HuH-7 (cell line): ENCODE measurements at places on chromosomes 13 and 19.

DNA sequence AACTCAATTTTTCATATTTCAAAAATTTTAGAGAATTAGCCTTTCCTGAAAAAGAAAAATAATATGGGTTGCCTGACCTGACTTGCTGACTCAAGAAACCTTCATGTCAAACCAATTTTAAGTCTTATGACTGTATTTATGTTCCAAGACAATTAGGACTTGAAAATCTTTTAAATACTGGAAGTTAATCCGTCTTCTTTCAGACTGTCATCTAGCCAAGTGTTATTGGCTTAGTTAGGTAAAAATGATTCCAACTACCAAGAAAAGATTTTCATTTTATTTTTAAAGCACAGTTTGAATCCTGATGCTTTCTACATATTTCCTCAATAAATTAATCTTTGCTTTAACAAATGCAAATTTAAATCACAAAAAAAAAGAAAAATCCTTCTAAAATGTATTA, 337.6 kb downstream of the SLITRK6 start:
- DNase-seq: no peak

GRCh38 chr19:14525729-14526128, 3.7 kb upstream of the TECR start:
- no peak for DNase-seq

DNA sequence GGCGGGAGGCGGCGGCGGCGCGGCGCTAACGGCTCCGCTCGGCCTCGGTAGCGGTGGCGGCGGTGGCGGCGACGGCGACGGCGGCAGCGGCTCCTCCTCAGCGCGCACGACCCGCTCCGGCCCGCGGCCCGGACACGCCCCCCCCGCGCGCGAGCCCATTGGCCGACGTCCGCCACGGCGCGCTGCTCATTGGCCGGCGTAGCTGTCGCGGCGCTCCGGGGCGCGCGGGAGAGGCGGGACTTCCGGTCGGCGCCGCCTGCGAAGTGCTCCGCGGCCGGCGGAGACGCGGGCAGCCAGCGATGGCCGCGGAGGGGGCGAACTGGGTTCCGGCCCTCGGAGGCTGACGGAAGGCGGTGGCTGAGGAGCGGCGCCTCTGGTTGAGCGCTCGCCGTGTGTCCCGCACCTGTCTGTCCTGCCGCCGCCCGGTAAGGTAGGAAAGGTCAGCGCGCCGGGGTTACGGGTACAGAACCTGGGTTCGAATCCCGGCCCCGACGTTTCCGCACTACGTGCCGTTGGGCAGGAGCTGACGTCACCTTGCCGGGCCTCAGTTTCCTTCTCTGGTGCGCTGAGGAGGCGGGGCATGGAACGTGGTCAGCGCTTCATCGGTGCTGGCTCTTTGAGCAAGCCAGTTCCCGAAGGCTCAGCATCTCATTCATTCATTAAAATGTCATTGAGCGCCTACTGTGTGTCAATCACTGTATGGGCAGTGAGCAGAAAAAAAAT, at the start of gene ELAVL1:
TSS of gene ELAVL1 (minus strand) at position 108 of the 723 bp plus-strand sequence. CDS start 13,826 bp downstream, outside the sequence.
- peak; percentile 85 for DNase-seq

DNA sequence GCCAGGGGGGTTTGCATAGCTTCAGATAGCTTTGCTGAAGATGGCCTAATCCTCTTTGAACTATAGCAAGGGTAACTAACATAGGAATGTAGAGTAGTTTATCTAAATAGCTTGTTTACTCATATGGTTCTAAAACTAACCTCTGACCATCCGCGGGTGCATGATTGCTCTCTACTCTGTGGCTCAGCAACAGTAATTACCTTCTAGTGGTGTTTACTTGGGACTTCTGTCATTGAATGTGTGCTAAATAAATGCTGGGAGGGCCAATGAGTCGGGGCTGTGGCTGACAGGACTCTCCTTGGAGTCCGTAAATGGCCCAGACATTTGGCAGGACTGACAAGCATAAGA, 1461.9 kb downstream of the UQCRFS1 start:
- no peak for DNase-seq

- DNase-seq: no peak
Observed at GRCh38 chr19:3408996-3409345, 42.6 kb downstream of the NFIC start.

DNA sequence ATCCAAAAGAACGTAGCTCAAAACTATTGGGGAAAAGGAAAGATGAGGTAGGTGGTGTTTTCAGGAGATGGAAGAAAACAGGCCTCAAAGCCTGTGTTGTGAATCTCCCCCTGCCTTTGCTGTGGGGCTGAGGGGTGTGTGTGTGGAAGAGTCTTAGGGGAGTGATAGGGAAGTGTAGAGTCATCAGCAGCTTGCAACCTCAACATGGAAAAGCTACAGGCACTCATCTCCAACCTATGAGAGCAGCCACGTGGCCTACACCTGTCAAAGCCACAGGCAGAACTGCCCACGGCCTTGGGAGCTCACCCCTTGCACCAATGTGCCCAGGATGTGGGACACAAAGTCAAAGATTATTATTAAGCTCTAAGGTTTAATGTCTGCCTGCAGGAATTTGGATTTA, 4.3 kb upstream of the SIGLEC12 start:
- DNase-seq: no peak

DNA sequence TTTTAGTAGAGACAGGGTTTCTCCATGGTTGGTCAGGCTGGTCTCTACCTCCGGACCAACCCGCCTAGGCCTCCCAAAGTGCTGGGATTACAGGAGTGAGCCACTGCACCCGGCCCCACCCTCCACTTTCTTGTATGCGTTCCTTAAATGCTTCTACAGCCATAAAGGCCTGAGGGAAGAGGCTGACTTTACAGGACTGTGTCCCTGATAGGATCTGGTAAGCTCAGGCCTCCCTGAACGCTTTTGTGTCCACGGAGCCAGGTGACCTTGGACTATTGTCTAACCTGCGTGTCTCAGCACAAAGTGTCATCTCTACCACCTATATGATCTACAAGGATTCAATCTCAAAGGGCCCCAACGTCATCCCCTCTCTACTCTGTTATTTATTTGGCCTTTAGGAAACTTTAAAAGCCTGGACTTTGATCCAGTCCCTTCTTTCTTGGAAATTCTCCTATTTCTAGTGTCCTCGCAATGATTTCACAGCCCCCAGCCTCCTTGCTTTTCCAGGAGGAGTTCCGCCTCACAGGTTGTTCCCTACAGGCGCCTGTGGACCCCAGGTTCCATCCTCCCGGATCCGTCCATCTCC, 701 bp downstream of the ZNF552 start:
- no peak for DNase-seq

DNA sequence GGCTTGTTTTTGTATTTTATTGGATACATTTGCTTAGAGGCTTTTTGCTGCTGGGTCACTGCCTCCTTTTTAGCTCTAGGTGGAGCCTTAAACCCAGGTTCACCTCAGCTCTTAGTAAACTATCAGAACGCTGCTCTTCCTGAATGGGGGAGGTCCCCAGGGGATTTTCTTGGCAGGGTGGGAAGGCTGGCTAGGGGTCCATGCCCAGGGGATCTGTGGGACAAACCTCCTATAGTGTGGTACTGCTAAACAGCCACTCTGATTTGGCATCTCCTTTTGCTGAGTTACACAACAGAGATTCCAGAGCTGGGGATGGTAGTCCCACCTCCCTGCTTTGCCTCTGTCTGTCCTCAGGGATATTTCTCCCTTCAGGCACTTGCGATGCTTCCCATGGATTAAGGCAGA, 204.9 kb downstream of the ZIC5 start:
- DNase-seq: no peak

GRCh38 chr19:47863514-47863936, 4.5 kb downstream of the TPRX2 start:
- DNase-seq: peak; percentile 98

DNA sequence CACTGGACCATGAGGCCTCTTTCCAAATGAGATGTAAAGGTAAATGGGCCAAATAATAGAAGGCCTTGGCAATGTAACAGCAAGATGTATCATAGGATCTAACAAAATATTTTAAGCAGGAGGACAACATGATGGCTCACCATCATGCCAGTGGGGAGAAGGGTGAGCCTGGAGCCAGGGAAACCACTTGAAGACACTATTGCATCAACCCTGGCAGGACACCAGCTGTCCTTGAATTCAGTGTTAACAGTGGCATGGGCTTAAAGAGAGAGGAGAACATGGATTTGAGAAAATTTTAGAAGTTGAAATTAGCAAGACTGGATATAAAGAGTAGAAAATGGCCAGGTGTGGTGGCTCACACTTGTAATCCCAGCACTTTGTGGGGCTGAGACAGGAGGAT, 6.7 kb upstream of the RCBTB2 start:
- no peak for DNase-seq

- peak; percentile 68 for DNase-seq
Observed at GRCh38 chr19:10289167-10289835, 451 bp upstream of the ICAM5 start.

DNA sequence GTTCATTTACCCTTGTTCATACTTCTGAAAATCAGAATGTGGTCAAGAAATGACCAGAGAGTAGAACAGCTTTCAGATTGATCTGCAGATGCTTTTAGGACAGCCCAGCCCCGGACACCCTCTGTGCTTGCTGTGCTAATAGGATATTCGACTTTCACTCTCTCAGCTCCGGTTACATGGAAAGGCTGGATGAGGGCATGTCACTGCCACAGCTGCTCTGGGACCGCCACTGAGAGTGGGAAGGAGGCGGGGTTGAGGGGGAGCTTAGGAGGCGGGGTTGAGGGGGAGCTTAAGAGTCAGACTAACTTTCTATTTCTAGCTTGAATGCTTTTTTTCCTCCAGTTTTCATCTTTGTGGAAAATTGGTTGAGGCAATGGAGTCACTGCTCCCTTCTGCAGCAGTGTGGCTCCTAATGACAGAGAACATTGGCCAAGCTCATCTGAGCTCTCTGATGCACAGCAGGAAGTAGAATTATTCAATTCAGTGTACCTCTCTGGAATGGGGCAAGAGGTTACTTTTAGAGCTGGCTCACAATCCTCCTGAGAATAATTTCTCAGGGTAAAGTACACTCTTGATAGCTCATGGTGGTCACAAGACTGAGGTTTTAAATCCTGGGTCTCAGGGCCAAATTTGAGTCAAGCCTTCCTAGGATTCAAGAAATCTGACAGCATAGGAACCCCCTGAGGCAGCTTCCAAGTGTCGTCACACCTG, 74.6 kb upstream of the NPAS1 start:
- peak; percentile 60 for DNase-seq

- no peak for DNase-seq
Observed at GRCh38 chr19:51204321-51204720, 20.6 kb upstream of the CD33 start.

GRCh38 chr19:46924874-46925547, 64.2 kb downstream of the ARHGAP35 start:
- DNase-seq: no peak

DNA sequence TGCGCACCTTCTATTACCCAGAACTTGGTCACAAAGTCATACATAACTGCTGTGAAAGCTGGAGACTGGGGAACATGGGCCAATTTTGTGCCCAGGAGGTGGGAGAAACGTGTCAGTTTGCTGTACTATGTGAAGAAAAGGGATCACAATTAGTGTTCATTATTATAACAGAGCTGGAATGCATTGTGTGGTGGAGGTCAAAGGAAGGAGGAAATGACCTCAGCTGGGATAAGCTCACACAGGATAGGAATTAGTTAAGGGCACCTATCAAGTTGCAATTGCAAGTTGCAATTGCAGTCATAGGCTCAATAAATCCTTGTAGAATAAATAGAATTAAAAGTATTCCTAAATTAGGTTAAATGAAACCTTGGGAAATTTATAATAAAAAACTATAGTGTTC, 103.9 kb upstream of the OBI1 start:
- DNase-seq: no peak

GRCh38 chr13:112900691-112901091, 68.3 kb upstream of the MCF2L start:
- DNase-seq: no peak

DNA sequence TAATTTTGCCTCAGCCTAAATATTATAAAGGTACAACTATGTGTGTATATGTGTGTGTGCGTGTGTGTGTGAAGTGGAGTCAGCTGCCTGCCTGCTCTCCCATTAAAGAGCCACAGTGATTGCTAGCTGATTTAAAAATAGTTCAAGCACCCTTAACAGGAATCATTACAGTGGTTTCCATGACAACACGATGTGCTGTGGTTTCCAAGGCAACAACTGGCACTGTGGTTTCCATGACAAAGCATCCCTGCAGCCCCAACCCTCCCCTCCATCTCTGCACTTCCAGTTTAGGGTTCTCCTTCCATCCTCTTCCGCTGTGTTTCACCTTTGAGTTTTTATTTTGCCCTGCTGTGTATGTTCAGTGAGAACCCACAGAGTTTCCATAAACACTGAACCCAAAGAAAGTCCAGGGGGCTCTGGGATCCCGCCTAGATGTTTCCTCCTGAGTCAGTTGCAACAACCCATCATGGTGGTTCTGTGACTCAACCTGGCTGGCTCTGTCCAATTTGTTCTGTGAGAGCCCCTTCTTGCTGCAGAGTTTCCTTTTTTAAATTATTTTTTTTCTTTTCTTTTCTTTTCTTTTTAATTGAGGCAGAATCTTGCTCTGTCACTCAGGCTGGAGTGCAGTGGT, 7.1 kb upstream of the PNMA8A start:
- no peak for DNase-seq

- DNase-seq: no peak
Observed at GRCh38 chr19:33697766-33698165, 76.0 kb downstream of the CHST8 start.

GRCh38 chr13:55649485-55649884, 1491.2 kb upstream of the PRR20A start:
- DNase-seq: no peak

- no peak for DNase-seq
Observed at GRCh38 chr13:79530270-79530669, 49.3 kb downstream of the NDFIP2 start.

GRCh38 chr13:113398963-113399754, 35.2 kb upstream of the GRTP1 start:
- no peak for DNase-seq

DNA sequence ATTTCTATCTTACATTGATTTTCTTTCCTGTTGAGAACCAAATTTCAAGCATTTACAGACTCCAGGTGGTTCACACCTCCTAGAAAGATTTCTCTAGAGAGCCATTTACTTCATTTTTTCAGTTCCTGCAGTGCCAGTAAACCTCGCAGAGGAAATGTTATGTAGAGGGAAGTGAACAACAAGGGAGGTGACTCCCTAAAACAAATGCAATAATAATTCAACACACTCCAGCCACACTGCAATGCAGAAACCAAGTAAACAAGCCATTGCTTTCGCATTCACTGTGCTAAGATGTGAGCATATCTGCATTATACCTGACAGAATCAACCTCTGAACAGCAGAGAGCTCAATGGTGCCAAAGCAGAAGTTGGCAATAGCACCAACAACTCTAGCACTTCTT, 215.1 kb downstream of the RBM26 start:
- no peak for DNase-seq

GRCh38 chr13:40101708-40102359, 446.4 kb downstream of the COG6 start:
- DNase-seq: no peak

- DNase-seq: peak; percentile 32
Observed at GRCh38 chr13:80716610-80717081, 375.7 kb upstream of the SPRY2 start.
